ENCODE measurements at places on chromosomes 11 and 22.

DNA sequence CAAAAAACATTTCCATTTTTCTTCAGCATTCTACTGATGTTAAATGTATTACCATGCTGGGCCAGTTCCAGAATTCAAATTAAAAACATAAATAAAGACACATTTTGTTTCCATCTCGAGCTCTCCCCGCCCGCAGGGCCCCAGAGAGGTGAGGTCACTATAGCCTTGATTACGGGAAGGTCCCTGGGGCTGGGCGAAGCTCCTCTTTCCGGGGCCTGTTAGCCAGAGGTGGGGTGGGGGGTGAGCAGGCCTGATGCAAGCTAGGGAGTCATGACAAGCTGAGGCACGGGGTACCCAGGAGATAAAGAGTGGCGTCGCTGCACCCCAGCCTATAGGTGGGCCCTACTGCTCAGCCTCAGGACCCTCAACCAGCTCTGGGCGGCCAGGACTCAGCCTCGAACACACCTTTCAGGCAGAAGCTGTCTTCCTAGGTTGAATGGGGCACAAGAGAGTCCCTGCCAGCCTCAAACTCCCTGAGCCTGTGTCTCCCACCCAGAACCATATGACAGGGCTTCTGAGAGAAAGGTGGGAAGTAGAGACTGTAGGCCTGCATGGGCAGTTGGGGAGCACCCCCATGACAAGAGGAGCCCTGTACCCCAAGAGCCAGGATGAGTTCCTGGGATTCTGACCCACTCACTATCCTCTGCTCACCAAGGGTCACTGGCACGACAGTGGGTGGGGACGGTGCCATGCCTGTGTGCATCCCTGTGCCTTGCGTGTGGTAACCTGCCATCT, 34.8 kb downstream of the KCNQ1OT1 start:
- no peak for DNase-seq

- DNase-seq = no peak
Measured at GRCh38 chr11:33035011-33035410, 4.4 kb upstream of the TCP11L1 start.

DNA sequence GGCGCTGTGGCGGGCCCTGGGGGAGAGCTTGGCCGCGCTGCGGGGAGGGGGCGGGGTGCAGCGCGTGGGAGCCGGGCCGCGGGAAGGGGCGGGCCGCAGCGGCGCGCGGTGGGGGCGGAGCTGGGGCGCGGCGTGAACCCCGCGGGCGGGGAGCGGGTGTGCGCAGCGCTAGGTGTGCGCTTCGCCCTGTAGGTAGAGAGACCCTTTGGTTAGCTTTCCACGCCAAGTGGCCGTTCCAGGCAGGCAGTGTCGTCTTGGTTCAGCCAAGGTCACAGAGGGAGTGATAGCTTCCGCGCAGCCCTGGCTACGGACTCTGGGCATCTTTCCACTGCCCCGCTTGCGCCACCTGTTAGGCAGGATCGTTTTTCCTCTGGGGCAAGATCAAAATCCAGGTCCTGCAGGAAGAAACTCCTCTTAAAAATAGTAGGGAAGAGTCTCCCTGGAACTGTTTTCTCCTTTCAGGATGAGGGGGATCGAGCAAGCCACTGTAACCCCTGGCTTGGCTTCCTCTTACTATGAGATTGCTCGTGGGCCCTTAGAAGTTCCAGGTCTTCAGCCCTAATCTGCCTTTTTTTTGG, 434 bp downstream of the BANF1 start:
- DNase-seq = no peak

DNA sequence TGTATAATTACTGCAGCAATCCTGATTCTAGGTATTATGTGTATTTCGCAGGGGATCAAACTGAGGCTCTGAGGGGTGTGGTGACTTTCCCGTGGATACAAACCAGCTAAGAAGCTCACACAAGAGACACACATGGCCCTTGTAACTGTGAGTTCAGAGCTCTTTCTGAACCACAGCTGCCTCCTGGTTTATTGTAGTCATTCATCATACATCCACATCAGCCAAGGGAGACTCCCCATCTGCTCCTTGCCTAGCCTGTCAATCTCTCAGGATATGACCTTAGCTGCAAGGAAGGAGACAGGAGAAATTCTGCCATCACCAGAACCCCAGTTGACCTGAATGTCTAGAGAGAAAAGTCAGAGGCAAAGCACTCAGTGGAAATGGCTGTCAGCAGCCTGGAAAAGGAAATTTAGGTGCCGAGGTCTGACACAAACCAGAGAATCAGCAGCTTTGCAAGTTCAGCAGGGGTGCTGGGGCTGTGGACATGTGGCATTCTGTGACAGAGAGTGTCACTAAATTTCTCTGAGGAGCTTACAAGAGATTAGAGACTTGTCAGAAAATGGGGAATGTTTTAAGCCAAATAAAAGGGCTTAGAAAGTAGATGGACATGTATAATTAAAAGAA, 209.5 kb downstream of the AASDHPPT start:
- no peak for DNase-seq

- no peak for DNase-seq
Measured at GRCh38 chr11:10365045-10365444, 60.2 kb downstream of the ADM start.

- DNase-seq = no peak
Measured at GRCh38 chr11:15195454-15196200, 80.9 kb downstream of the INSC start.

- DNase-seq = no peak
Measured at GRCh38 chr11:132941024-132941646, 591.2 kb downstream of the OPCML start.

DNA sequence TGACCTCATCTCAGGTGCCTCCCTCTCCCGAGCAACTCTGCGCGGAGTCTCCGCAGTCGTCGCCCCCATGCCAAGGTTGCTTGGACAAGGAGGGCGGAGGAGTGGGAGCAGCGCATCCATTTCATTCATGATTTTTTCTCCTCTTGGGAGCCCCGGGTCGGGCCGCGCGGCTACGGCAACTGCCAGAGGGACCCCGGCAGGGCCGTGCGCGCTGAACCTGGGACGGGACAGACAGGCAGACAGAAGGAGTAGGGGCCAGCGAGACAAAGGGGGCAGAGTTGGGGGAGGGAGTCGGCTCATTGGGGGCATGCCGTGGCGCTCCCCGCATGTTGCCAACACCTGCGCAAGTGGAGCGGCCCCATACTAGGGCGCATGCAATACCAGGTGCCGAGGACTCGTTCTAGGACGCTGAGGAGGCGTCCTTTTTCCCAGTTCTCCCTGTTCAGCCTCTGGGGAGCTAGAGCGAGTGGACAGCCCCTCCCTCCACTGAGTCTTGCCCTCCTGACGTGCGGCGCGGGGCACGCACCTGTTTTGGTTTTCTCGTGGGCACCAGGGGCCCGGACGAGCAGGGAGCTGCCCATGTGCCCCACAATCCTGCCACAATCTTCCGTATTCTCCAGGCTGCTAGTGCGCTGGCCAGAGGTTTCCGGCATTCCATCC, 501 bp upstream of the PTPN5 start:
- no peak for DNase-seq

DNA sequence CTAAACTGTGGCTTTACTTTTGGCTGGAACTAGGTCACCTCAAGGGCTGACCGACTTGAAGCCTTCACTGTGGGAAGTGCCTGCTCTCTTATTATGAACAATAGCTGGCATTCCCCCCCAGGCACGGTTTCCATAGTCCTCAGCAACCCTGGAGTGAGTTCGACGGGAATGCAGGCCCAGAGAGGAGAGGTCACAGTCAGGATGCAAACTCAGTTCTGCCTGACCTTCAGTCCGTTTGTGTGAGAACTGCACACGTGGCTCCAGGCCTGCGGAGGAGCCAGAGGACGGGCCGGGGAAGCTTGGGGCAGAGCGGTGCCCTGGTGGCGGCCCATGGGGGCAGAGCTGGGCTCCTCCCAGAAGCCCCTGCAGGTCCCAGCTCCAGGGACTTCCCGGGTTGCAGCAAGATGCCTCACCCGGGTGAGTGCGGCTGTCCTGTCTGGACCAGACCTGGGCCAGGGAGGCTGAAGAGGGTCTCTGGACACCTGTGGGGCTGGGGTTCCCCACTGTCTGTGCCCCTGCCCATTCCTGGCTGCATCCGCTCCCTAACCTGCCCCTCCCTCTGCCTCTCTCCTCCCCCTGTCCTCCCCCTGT, 17.2 kb downstream of the SLC25A18 start:
- no peak for DNase-seq

- DNase-seq = no peak
Measured at GRCh38 chr11:115984228-115984627, 480.0 kb upstream of the CADM1 start.

DNA sequence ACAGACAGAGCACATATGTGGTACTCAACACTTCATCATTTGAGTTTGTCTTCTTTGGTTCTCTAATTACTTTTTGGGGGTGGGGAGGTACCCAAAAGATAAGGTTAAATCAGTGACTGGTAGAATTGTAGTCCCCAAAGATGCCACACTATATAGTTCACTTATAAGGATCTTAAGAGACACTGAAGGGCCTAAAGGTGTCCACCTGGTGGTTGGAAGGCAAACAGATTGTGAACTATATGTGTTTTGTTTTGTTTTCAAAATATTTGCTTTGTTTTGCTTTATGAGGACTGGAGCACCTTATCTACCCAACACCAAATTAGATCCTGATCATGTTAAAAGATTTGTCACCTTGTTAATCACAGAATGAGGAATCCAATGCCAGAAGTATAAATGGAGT, 136.1 kb downstream of the DCDC1 start:
- DNase-seq = no peak

- DNase-seq = no peak
Measured at GRCh38 chr22:25726241-25726640, 15.7 kb upstream of the MYO18B start.

DNA sequence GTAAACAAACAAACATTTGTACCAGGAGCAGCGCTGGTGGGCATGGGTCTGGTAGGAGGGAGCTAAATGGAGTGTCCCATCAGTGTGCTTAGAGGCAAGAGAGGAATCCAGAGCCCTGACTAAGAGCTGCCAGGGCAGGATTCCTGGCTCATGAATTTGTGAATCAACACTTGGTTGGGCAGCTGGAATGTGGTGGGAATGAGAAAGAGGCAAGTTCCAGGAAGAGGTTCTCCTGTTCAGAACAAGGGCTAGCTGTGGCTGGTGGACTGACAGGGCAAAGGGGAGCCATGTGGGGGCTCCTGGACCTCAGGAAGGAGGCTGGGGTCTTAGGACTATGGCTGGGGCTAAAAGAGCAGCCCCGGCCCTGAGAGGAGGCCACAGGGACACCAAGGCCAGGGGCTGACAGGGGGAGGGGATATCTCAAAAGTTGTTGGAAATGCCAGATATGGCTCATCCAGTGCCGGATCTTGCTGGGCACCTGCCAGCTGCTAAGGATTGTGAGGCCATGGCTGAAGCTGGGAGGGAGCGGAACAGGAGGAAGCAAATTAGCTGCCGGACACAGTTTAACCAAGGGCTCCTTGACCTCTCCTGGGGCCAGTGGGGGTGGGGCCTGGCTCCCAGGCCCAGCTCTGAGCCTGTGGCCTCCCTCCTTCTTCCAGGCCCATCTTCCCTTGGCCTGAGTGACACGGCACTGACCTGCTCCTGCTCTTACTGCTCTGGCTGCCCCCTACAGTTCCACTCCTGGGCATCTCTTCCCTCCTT, 14.6 kb upstream of the P2RY6 start:
- DNase-seq = peak; percentile 72

GRCh38 chr11:91819777-91820176, 404.8 kb upstream of the FAT3 start:
- no peak for DNase-seq

DNA sequence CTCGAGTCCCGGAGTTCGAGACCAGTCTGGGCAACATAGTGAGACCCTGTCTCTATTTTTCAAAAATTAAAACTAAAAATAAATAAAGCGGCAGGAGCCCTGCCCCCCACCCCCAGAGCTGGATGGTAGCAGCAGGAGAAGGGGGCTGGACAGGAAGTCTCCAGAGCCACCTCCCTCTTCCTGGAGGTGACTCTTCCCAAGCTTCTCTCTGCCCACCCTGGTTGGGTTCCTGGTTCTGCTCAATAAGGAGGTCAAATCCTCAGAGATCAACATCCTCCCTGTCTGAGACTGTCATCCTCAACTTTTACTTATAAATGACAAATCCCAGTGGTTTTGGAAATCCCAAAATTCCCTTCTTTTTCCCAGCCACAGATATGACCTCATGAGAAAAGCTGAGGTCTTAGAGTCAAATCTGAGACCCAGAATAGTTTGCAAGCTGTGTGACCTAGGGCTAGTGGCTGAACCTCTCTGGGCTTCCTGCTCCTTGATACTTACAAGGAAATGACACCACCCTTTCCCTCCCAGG, 987 bp downstream of the C1QTNF6 start:
- no peak for DNase-seq

- DNase-seq = no peak
Measured at GRCh38 chr11:43921561-43922294, 20.7 kb upstream of the C11orf96 start.

GRCh38 chr11:12285106-12285505, 92.3 kb upstream of the PARVA start:
- no peak for DNase-seq

DNA sequence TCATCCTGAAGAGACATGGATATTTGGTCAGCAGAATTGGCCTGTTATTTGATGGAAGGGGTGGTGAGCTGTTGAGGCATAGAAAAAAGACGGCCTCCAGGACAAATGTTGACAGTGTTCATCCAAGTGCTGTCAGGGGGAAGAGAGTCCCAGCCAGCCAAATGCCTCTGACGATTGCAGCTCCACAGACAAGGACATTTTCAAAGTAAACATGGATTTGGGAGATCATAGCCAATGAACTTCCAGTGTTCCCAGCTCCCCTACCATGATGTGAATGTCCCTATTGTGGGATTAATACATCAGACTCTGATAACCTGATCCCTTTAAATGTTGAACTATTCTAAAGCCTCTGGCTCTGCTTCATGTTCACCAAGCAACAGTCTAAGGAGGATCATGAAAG, 31.2 kb upstream of the PSMA1 start:
- no peak for DNase-seq

DNA sequence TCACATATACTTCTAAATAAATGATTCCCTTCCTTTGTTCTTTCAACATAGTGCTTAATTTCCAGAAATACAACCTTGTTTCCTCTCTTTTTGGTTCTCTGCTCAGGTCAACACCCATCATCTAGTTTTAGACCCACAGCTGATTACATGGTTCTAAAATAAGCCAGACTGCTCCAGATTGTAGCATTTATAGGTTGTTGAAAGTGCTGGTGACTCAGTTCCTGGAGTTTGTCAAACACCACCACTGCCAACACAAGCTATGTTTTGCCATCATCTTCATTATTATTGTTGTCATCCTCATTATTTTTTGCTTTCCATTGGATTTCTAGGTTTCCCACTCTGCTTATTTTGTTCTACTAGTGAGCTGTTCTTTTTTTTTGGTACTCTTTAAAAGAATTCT, 22.3 kb upstream of the MMP20 start:
- no peak for DNase-seq
